ENCODE measurements at places on chromosomes 13 and 19.

DNA sequence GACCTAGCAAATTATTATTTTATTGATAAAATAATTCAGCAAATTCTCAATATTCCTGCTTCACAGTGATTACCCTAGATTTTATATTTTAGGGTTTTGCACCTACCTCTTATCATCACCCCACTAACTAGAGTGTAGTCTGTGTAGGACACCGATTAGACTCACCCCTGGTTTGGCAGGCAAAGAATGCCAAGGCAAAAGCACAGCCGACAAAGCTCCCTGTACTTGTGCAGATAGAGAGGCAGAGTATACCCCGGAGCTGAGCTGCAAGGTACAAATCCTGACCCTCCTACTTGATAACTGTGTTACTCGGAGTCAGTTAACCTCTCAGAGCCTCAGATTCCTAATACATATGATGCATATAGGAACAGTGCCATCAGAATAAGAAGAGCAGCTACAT lies 225.7 kb downstream of the ENOX1 start:
- no peak for DNase-seq

DNA sequence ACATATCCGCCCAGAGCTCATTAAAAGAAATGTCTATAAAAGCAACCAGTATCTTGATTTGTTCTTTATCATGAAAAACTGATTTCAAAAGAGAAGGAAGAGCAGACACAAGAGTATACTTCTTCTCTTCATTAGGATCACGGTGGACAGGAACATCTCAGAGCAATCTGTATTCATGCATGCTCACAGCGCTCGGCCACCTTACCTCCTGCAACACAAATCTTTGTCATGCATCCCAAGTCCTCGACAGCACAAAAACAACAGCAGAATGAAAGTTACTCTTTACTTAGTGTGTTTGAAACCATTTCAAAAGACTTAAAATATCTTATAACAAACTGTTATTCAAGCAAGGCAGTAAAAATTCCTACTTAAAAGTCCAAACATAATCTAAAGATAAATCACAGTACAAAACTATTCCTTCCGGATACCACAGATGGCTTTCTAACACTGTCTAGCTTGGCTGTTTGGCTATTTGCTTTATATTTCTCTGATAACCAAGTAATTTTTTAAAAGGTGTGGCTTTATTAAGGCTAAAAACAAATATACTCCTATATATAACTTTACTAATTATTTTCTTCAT lies 174.5 kb downstream of the TBC1D4 start:
- DNase-seq, result no peak

GRCh38 chr13:19382111-19382510 lies 179.2 kb downstream of the TPTE2 start:
- no peak for DNase-seq

GRCh38 chr13:30720172-30720869 lies 15.0 kb upstream of the ALOX5AP start:
- peak; percentile 98 for DNase-seq

GRCh38 chr13:69579351-69579750 lies 528.3 kb upstream of the ATXN8OS start:
- no peak for DNase-seq

Measured in MV-4-11 (cell line).